Stimulated activated naive CD4-positive, alpha-beta T cell treated with Interleukin-2 at 50 U/mL for 16 hours (primary cell): ENCODE measurements at places on chromosomes 12 and 14.

DNA sequence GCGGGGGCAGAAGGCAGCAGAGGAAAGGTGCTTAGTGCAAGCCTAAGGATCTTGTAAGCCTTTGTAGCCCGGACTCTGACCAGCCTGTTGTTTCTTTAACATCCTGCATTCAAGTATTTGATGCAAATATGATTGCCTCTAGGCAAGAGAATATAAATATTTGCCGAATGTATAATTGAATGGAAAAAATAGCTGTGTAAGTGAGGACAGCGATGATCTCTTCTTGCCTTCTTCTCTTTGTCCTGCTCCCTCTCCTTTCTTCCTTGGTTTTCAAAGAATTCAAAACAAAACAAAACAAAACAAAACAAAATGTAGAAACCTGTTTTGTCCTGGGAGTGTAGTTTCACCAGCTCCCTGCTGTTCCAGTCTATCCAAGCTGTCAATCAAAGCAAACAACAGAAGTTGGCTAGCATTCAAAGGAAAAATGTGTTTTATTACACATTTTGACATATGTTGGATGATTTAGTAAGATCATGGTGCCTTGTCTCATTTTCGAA lies 74.9 kb upstream of the CPM start:
- DNase-seq = no peak

- no peak for DNase-seq
Observed at GRCh38 chr14:103392572-103392971, 7.4 kb downstream of the MARK3 start.

DNA sequence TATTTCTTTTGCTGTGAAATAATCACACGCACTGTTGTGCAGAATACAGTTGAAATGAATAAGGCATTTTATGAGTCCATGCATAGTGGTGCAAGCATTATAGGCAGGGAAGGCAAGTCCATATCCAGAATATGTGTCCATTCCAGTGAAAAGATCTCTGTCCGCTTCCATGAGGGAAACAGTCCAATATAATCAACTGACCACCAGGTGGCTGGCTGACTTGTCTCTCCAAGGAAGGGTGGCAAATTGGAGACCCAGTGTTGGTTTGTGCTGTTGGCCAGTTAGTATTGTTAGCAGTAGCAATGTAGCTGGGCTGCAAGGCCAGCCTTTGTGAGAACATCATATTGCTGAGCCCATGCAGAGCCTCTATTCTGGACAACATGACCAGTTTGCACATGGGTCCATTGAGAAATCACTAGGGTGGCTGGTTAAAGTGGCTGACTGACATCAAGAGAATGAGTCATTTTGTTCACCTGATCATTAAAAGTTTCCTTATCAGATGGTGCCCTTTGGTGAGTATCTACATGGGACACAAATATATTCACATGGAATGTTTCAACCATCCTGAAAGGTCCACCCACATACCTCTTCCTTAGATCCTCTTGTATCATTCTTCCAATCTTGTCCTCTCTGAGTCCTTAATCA lies 17.3 kb upstream of the YAF2 start:
- DNase-seq = no peak

GRCh38 chr14:100611811-100612480 lies 24.7 kb upstream of the BEGAIN start:
- no peak for DNase-seq

- DNase-seq = no peak
Observed at GRCh38 chr12:52359621-52360061, 7.6 kb downstream of the KRT85 start.

GRCh38 chr12:80217011-80217535 lies 117.7 kb downstream of the OTOGL start:
- DNase-seq = no peak

- no peak for DNase-seq
Observed at GRCh38 chr12:42143452-42144157, 1.1 kb downstream of the GXYLT1 start.

DNA sequence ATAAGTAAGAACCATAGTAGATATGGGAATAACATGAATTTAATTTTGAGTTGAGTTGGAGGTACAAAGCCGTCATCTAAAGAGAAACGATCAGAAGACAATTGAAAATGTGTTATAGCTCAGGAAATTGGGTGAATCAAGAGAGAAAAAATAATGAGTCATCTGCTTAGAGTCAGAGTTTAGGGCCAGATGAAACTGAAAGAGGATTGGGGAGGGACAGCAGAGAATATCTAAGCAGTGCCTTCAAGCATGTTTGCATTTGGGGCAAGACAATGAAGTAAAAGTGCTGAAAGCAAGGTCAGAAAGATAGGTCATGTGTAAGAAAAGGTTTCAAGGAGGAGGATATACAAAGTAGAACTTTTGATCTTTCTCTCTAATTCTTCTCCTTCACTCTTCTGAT lies 49.4 kb downstream of the SLC15A5 start:
- DNase-seq = no peak

DNA sequence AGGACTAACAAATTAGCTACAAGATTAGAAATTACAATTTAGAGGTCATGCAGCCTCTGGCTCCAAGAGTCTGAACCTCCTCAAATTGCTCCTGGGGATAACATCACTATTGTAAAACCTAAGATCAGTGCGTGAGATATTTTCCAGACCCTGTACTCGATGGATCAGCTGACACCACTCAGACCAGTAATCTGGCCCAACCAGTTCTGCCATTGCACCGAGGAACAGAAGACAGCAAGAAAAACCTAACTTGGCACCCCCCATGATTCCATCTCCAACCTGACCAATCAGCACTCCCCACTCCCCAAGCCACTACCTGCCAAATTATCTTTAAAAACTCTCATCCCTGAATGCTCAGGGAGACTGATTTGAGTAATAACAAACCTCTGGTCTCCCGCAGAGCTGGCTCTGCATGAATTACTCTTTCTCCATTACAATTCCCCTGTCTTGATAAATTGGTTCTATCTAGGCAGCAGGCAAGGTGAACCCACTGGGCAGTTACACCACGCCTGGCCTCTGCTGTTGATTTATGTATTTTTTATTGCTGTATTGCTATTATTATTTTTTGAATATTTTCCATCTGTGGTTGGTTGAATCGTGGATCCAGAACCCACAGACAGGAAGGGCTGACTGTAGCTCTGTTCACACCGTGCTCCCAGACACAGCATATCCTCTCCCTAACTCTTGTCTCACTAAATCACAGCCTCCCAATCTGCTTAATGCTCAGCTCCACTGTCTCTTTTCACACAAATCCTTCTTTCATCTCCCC lies 9.2 kb downstream of the HEBP1 start:
- DNase-seq = no peak

- DNase-seq = peak; percentile 5
Observed at GRCh38 chr14:34931206-34931605, 51.6 kb upstream of the SRP54 start.

DNA sequence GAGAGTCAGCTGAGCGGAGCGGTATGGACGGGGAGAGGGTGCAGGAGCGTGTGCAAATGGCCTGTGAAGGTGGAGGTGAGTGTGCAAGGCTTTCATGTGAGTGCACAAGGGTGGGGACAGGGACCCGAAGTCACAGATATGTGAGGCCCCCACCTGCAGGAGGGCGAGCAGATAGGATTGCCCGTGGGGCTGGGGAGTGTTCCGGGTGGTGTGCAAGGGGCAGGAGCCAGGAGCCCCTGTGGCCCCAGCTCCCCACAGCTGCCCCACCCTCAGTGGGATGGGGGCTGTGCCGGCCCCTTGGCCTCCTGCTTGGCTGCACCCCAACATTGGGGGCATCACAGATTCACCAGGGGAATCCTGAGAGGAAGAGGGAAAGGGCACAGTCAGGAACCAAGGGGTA lies 5.5 kb upstream of the ZNF384 start:
- no peak for DNase-seq

- DNase-seq = no peak
Observed at GRCh38 chr14:38549564-38549963, 293.7 kb upstream of the CLEC14A start.

DNA sequence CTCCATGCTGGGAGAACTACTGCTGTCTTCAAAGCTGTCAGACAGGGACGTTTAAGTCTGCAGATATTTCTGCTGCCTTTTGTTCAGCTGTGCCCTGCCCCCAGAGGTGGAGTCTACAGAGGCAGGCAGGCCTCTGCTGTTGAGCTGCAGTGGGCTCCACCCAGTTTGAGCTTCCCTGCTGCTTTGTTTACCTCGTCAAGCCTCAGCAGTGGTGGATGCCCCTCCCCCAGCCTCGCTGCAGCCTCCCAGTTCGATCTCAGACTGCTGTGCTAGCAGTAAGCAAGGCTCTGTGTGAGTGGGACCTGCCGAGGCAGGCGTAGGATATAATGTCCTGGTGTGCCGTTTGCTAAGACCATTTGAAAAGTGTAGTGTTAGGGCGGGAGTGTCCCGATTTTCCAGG lies 31.4 kb upstream of the RFX4 start:
- DNase-seq = no peak

GRCh38 chr12:52204095-52204930 lies 12.5 kb upstream of the KRT80 start:
- DNase-seq = no peak

GRCh38 chr14:74474376-74474775 lies 18.7 kb downstream of the NPC2 start:
- DNase-seq = no peak

DNA sequence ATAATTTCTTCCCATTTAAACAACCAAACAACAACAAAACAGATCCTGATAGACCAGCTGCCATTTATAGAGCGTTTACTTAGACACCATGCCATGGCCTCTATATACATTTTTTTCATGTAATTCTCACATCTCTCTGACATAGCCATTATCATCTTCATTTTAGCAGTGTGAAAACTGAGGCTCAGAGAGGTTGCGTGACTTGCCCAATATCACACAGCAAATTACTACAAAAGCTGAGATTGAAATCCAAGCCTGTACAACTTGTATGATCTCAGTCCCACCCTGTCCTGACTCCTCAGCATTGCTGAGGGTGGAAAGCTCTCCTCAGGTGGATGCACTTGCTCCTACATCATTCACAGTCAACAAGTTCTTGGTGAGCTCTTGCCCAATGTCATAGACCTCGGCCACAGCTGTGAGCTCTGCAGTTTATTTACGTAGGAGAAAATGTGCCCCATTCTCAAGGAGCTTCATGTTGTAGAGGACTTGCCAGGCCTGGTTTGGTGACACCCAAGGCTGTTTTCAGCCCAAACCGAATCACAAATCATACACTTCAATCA lies 55.5 kb downstream of the CRACR2A start:
- DNase-seq = no peak

GRCh38 chr12:112710414-112710813 lies 81.1 kb upstream of the RPH3A start:
- no peak for DNase-seq

GRCh38 chr14:63910583-63911363 lies 58.0 kb downstream of the SYNE2 start:
- no peak for DNase-seq

- DNase-seq = no peak
Observed at GRCh38 chr14:81801921-81802320, 268.3 kb upstream of the SEL1L start.

DNA sequence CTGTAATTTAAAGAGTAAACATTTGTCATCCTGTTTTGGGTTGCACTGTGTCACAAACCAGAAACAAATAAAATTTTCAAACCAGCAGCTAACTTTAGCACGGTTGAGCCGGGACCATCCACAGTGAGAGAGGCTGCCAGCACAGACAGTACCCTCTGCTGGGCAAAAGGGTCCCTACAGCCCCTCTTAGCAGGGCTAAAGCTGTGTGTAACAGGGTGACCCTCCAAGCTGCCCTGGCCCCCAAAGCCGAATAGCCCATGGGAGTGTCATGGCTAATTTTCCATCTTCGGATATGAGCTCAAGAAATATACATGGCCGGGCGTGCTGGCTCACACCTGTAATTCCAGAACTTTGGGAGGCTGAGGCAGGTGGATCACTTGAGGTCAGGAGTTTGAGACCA lies 157.1 kb upstream of the GRIN2B start:
- DNase-seq = no peak

GRCh38 chr14:66000766-66001165 lies 485.4 kb upstream of the CCDC196 start:
- DNase-seq = no peak

- no peak for DNase-seq
Observed at GRCh38 chr14:71371711-71372396, 464.6 kb downstream of the PCNX1 start.

GRCh38 chr12:25979059-25979458 lies 20.6 kb downstream of the RASSF8 start:
- no peak for DNase-seq

DNA sequence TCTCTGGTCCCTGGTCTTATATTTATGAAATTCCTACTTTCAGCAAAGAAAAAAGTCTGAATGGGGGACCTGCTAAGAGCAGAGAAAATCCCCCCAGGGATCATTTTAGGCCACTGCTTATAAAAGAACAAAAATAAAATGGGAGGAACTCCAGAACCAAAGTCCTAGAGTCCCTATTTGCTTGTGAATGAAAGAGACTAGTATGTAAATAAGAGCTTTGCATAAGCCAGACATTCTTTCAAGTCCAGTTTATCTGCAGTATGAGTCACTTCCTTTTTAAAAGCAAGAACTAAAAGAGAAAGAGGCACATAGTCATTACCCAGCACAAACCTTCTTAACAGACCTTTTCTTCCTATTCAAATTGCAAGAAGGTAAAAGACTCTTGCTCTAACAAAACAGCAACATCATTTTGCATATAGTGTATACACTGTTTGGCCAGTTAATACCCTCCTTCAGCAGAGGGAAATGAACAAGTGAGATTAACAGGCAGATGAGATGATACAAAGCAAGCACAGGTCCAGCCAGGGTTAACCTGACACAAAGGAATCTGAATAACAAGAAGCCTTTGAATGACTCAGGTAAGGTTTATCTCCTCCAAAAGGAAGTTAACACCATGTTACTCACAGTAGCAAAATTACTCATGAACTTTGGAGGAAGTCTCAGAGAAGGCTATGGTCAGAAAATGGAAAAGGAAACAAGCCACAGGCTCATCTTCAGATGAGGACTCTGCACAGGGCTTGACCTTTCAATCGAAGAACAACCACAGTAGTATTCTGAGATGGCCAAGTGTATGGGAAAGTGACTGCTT lies 87.3 kb downstream of the PHLDA1 start:
- peak; percentile 22 for DNase-seq

GRCh38 chr12:94596596-94596995 lies 53.8 kb downstream of the TMCC3 start:
- DNase-seq = no peak

DNA sequence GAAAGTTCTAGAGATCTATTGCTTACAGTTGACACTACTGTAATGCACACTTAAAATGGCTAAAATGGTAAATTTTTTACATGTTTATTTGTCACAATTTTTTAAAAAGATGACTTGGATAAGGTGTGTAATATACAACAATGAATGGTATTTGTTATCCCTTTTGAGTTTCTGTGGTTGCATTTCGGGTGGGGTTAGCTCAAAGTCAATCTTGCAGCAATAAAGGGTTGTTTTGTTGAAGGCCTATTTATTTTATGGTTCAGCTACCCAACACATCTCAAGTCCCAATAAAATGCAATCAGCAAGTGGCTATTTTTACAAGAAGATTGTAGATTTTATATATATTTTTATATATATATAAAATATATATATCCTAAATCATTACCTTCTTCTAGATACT lies 22.1 kb downstream of the SNRPF start:
- DNase-seq = no peak

GRCh38 chr12:6919588-6919987 lies 5.2 kb downstream of the ENO2 start:
- DNase-seq = no peak

- DNase-seq = no peak
Observed at GRCh38 chr14:61719344-61720293, 24.3 kb downstream of the HIF1A start.

- DNase-seq = no peak
Observed at GRCh38 chr14:42869681-42870080, 1263.0 kb downstream of the LRFN5 start.
